ENCODE measurements at places on chromosomes 12 and 14.

- no peak for DNase-seq
These were observed 119.5 kb downstream of the PAH start for GRCh38 chr12:102797528-102797927.

DNA sequence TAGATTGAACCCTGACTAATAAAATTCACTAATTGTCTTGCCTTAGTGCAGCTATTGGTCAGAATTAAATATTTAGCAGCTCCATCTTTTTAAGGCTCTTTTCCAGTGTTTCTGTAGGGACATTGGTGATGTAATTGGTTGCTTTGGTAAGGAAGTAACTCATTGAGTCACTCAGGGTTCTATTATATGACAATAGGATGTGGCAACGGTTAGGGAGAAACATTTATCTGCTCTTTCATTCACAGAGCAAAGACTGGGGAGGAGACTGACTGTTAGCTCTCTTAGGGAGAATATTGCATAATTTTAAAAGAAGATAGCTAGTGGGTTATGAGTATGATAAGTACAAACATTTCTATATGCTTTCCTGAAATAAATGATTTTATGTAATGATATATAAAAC lies 616.5 kb downstream of the TRHDE start:
- DNase-seq = no peak

DNA sequence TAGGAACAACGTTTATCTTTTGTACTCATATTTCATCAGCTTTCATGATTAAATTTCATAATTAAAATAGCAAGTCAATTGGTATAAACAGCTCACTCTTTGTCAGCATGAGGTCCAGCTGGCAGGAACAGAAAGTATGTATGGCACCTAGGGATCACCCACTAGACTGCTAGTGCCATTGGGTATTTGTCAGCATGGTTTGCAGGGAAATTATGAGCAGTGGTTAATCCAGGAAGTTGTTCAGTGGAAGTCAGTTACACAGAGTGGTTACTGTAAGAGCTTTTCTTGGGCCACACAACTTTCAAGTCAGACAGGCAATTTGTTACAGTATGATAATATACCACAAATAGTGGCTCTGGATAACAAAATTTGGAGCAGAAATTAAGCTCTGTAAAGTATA lies 340.3 kb upstream of the RGS6 start:
- no peak for DNase-seq

DNA sequence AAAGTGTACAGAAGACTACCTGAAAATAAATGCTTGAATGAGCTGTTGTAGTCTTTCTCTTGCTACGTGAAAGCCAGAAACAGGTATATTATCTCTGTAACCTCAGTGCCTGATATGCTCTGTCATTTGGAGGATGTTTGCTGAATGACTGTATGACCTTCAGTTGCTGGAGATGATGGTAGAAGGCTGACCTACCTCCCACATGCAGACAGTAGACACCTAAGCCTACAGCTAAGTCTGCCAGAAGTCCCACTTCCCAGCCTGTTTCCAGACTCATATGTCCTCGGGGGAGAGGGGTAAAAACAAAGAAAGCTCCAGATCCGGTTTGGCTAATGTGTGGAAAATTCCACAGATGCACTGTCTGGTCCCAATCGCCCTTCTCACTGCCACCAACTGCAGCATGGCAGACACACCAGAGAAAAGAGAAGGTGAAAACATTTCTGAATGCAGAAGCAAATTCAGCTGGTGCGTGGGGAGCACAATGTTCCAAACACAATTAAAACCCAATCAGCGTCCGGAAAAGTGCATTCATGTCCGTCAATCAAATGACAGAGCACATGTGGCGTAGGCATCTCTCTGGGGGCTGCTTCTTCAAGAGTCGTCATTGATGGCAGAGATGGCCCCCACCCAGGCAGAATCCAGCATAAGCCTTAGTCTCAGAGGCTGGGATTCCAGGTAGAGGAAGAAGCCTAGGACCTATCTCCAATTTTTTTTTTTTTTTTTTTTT lies 76.3 kb upstream of the TBX3 start:
- DNase-seq = no peak

DNA sequence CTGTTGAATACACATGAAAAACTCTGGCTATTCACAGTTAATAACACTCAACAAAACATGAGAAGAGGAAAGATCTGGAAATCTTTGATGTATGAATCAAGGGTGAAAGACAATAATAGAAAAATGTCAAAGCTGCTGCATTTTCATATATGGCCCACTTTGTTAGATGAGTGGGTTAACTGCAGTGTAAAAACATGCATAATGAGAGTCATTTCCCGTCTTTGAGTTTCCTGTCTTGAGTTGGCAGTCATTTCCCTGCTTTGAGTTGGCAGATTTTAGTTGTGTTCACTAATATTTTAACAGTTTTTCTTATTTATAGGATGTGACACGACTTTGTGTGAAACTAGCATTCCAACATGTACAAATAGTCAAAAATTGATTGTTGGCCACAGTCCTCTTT lies 87.9 kb upstream of the PTPRQ start:
- DNase-seq = no peak

DNA sequence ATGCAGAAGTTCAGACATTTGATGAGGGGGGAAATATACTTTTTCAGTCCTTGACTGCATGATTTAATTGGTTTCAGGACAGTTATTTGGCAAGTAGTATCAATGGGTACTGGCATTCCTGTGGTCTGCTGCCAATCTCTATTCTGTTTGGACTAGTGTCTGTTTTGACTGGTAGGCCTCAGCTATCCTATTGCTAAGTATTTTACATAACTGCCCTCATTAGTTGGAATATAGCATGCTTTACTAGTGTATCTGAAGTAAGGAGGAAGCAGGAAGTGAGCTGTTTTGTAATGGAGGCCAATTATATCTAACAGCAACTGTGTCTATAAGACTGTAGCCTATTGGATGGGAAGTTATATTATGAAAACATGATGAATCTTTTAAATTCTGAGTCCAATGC lies 104.3 kb downstream of the FLRT2 start:
- DNase-seq = no peak

DNA sequence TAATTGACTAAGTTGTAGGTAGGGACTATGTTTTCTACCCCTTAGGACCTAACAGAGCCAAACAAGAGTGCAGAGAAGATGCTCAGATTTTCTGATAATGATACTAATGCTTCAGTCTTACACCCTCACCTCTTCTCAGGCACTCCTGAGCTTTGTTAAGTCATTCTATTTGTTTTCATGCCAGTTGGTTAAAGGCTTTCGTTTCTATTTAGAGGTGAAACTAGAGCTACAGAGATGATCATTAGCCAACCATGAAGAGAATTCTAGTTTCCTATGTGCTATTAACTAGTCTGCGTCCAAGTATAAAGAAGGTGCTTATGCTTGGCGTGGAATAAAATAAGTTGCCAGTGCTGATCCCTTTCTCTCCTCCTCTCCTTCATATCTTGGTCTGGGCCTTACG lies 34.6 kb upstream of the PYGL start:
- no peak for DNase-seq

DNA sequence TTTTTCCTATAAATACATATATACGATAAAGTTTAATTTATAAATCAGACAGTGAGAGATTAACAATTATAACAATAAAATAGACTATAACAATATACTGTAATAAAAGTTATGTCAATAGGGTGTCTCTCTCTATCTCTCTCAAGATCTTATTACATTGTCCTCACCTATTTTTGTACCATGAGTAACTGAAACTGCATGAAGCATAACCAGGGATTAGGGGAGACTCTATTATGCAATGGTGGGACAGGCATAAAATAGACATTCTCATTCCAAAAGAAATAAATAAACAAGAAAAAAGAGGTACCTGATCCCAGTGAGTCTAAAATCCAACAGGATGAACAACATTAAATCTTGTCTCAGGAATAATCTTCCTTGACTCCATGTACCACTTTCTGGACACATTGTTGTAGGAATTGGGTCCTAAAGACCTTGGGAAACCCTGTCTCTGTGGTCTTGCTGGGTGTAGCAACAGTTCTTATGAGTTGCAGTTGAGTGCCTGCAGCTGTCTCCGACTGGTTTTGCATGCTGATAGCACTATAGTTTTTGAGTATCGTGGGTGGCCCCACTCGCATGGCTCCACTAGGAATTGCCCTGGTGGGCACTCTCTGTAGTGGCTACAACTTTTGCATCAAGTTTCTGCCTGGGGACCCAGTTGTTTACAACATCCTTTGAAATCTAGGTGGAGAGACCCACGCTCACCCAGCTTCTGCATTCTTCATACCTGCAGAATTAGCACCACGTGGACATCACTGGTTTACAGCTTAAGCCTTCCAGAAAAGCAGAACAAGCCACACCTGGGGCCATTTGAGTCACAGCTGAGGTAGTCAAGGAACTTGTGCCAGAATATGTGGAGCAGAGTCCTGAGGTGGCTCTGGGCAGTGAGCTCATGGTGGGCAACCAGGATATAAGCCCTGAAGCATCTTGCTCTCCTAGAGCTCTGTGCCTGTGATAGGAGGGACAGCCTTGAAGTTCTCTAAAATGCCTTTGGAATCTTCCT lies 204.7 kb downstream of the KITLG start:
- no peak for DNase-seq

- no peak for DNase-seq
These were observed 79.7 kb downstream of the KSR2 start for GRCh38 chr12:117889098-117889497.

DNA sequence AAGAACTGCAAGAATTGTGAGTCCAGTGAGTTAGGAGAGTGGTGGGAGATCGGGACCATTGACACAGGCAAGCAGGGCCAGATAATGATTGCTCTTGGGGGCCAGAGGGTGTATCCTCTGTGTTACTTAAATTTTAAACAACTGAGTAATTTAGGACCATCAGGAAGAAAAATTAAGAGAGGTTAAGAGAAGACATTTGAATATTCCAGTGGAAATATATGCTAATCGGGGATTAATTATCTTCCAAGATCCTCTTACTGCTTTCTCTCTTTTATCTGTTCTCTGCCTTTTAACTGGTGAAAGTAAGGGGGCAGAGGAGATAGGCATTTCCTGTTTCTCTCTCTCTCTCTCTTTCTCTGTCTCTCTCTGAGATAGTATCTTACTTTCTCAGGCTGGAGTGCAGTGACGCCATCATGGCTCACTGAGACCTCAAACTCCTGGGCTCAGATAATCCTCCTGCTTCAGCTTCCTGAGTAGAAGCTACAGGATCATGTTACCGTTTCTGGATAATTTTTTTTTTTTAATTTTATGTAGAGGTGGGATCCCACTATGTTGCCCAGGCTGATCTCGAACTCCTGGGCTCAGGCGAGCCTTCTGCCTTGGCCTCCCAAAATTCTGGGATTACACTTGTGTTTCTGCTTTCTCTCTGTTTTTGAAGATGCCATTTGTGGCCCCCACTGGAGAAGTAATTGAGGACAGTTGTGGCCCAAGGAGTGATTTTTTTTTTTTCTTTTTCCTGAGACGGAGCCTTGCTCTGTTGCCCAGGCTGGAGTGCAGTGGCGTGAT lies 85.1 kb downstream of the DIP2B start:
- DNase-seq = no peak

GRCh38 chr12:52148464-52149181 lies 43.2 kb downstream of the KRT80 start:
- no peak for DNase-seq

- no peak for DNase-seq
These were observed 262.9 kb downstream of the TMEM117 start for GRCh38 chr12:44098786-44099185.

- no peak for DNase-seq
These were observed 129.5 kb downstream of the FBXL14 start for GRCh38 chr12:1464925-1465324.

GRCh38 chr12:76037130-76038103 lies 5.8 kb upstream of the PHLDA1 start:
- DNase-seq = no peak
